Stimulated activated CD4-positive, alpha-beta T cell treated with anti-CD3 and anti-CD28 coated beads, Interleukin-1b, Interleukin-23, amount 100 ng/mL, for 24 hours (primary cell): ENCODE measurements at places on chromosomes 16 and 17.

DNA sequence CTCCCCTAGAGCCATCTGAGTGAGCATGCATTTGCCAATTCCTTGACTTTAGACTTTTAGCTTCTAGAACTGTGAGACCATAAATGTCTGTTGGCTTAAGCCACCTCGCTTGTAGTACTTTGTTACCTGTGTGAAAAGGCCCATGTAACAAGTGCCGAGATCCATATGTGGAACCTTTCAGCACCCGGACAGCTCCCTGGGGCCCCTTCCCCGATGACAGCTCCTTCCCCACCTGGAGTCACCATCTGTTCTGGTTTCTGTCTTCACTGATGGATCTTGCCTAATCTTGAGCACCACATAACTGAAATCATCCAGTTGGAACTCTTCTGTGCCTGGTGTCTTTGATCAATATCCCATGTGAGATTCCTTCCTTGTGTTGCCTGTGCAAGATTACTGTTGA, 78.9 kb upstream of the EEF2KMT start:
- DNase-seq, result no peak

DNA sequence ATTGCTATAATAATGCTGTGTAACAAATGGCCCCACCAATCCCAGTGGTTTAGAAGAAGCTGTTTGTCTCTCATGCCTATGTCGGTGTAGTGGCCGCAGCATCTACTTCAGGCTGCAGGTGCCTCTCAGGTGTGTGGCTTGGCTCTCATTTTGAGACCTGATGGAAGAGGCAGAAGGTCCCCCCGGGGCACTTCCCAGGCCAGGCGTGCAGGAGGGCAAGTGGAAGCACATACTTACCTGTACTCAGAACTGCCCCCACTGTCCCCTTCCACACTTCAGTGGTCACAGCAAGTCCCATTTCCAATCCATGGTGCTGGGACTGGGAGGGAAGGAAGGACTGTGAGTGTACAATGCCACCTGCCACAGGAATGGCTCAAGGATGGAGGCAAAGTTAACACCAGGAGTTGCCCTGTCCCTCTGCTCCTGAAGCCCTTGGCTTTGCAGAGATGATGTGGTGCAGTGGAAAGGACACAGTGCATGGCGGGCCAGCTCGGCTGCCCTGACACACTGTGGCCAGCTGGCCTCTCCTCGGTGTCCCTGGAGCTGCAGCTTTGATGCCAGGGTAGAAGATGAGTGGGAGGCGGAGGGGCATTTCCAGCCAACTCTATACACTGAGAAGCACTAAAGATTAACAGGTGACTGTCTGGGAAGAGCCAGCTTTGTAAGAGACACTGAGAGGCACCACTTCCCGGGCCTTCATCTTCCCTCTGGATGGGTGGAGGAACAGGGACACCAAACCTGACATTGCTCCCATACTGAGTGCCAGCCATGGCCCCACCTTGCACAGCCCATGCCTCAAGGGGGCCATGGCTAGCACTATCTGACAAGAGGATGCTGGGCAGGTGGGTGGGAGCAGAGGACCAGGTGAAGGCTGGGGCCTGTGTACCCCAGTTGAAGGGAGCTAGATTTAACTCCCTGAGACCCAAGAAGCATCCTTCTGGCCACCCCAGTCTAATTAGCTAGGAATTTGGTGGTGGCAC, 105.9 kb downstream of the METRNL start:
- DNase-seq, result no peak

DNA sequence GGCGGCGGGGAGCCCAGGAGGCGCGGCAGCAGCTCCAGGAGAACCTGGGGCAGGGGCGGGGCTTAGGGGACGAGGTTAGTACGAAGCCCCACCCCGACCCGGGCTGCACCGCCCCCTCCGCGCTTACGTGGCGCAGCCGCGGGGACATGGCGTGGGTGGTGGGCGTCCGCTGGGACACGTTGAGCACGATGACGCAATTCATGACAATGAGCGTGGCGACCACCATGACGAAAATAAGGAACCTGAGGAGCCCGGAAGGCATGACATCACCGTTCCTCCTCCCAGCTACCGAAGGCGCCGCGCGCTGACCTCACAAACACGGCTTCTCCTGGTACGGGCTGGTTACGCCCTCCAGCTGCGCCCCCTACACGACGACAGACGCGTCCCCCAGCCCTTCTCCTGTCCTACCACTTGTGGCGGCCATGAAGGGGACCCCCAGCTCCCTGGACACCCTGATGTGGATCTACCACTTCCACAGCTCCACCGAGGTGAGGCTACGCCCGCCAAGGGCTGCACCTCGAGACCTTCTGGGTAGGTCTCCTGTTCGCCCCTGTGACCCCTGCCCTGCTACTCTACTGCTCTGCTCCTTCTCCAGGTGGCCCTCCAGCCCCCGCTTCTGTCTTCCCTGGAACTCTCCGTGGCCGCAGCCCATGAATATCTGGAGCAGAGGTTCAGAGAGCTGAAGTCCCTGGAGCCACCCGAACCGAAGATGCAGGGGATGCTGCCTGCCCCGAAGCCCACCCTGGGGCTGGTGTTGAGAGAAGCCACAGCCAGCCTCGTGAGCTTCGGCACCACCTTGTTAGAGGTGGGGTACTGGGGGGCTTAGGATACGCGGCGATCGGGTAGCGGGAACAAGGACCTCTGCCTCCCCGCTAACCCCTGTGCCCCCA, at the start of gene C17orf107:
Gene C17orf107 (plus strand): TSS at position 196 of the 890 bp plus-strand sequence. CDS start 227 bp downstream, at position 423.
- DNase-seq, result peak; percentile 91

- no peak for DNase-seq
These were observed 47.3 kb downstream of the OMG start for GRCh38 chr17:31249835-31250141.

GRCh38 chr17:63838631-63839171, 3.8 kb downstream of the SMARCD2 start:
- DNase-seq, result no peak

DNA sequence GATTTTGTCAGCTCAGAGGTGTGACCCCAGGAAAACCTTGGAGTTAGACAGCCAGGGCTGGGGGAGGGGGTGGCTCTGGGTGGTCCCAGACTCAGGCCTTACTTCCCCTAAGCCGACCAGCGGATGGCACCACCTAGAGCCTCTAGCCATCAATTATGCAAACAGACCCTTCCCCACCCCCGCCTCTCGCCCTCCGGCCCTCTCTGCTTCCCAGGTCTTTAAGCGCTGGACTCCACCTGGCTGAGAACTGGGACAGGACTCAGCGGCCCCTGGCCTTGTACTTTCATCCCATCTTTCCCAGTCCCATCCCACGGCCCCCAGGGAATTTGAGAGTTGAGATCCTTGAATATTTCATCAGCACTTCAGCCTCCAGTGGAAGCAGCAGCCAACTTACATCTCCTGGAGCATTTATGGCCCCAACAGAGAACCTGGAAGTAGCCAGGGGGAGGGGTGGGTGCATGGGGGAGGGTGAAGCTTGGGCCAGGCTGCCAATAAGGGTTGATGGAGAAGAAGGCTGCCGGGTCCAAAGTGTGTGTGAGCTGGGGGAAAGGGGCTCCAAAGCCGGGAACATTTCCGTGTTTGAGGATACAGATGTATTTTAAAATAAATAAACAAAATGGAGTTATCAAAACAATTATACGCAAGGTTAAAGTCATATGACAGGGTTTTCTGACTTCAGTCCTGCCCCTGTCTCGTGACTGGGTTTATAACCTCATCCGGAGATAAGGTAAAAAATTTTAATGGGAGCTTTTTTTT, 7.5 kb upstream of the JUP start:
- DNase-seq, result no peak

- DNase-seq, result no peak
These were observed 15.8 kb downstream of the MEOX1 start for GRCh38 chr17:43645765-43646481.

- no peak for DNase-seq
These were observed 25.5 kb downstream of the KDM8 start for GRCh38 chr16:27228621-27229501.

- DNase-seq, result no peak
These were observed 264.7 kb upstream of the TNRC6C start for GRCh38 chr17:77693776-77694175.

DNA sequence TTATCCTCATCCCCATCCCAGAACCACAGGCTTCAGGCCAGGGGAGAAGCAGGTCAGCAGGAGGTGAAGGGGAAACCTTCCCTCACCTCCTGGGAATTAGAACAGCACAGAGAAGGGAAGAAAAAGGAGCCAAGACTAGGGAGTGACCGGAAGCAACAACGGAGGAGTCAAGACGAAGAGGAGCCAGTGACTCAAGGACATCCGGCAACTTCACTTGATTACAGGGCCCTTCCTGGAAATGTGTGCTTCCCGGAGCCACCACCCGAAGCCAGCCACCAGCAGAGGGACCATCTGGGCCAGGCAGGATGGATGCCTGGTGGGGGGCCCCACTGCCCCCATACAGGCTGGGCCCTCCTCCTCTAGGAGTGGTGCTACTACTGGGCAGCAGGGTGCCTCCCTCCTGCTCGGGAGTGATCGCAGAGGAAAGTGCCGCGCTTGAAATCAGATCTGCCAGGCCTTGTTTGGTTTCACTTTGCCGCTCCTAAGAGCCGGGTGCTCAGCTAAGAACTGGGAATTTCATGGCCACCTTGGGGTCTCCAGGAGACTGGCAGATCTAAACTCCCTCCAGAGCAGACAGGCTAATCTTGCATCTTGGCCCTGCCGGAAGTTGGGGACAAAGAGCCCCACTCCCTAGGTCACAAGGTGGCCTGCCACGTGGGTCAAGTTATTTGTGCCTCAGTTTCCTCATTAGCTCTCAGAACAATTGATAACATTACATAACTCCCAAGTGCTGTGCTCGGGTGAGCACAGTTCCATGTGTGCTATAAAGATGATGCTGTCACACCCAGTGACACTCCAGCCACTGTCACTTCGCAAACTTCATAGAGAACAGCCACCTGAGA, 6.6 kb downstream of the CDC42EP4 start:
- no peak for DNase-seq

GRCh38 chr16:20791923-20792612, 14.2 kb downstream of the ERI2 start:
- DNase-seq, result no peak

DNA sequence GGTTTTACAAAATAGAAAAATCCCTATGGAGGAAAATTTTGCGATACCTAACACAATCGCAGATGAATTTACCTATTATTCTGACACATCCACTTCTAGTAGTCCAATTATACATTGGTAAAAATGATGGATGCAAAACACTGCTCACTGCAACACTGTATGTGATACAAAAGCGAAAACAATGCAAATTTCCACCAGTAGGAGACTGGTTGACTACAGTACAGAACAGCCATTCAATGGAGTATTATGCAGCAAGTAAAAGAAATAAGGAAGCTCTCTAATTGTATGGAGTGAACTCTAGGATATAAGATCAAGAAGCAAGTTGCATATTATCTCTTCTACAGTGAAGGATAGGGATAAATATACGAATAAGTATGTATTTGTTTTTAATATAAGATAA, 48.5 kb downstream of the SETD6 start:
- no peak for DNase-seq

- DNase-seq, result peak; percentile 91
These were observed at the start of gene FBXL20 for GRCh38 chr17:39401412-39402243. TSS of gene FBXL20 (minus strand) at chr17:39401626. CDS start at chr17:39401402, 224 bp downstream.

DNA sequence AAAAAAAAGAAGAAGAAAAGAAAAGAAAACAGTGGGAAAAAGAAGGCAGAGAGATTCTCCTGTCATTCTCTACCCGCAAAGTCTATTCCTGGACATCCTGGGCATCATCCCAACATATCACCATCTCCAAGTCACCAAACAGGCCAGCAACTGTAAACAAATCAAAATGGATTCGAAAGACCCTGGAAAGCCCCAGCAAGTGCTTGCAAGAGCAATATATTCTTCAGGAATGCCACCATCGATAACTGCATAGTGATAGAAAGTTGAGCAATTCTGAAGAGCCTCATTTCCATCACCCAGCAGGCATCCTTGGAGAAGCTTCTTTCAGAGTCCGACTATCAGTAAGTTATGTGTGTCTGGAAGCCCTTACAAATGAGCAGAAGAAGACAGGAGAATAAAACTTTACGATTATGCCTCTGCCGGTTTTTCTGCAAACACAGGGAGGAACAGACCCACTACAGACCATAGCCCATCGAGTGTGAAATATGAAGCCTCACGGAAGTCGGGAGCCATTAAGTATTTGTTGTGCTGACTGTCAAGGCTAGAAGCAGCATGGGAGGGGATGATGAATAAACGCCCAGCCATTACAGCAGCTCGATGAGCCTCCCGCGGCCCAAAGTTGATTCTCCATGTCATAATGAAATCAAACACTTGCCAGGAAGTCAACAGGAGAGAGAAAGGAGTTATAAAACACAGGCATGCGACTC, 64.5 kb upstream of the SEC14L1 start:
- no peak for DNase-seq

GRCh38 chr17:32150358-32150757, 8.1 kb downstream of the RHOT1 start:
- DNase-seq, result no peak

- DNase-seq, result no peak
These were observed 35.0 kb downstream of the STAT5A start for GRCh38 chr17:42323268-42323773.

- no peak for DNase-seq
These were observed 42.6 kb downstream of the SOCS1 start for GRCh38 chr16:11213373-11213772.

- no peak for DNase-seq
These were observed 8.9 kb upstream of the AXIN1 start for GRCh38 chr16:361341-361871.

DNA sequence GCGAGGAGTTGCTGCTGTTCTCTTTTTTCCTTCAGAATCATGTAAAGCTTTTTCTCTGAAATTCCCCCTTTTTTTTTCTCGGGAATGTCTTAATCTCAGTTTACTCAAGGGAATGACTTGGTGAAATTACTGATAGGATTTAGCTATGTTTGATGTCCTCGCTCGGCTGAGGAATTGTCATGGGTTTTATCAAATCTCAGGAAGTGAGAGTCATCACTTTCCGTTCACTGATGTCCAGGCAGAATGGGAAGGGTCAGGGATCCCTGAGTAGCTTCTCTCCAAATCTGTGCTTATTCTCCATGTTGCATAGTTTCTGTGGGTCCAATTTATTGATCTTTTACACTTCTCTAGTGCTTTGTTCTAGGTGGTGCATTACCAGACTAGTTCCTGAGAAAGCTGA, 6.3 kb downstream of the IGSF6 start:
- no peak for DNase-seq

DNA sequence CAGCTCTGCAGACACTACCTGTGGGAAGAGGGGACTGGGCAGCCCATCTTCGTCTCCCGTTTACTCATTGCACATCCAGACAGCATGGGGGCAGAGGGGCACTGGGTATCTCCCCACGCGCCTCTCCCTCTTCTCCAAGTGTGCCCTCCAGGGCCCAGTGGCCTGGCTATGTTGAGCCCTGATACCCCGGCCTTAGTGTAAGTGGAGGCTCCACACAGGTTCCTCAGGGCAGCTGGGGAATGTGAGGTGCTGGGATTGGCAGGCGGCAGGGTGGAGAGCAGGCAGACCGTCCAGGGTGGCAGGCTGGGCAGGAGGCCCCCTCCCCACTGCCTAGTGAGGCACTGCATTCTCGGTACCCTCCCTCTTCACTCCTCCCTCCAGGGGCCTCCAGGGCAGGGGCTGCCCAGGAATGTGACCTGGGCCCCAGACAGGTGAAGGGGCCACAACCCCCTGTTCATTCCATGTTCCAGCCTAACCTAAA, 13.2 kb upstream of the NAGLU start:
- no peak for DNase-seq
